Left hindlimb (tissue), 1 donor: ENCODE measurements at places on chromosomes 16 and 17.

DNA sequence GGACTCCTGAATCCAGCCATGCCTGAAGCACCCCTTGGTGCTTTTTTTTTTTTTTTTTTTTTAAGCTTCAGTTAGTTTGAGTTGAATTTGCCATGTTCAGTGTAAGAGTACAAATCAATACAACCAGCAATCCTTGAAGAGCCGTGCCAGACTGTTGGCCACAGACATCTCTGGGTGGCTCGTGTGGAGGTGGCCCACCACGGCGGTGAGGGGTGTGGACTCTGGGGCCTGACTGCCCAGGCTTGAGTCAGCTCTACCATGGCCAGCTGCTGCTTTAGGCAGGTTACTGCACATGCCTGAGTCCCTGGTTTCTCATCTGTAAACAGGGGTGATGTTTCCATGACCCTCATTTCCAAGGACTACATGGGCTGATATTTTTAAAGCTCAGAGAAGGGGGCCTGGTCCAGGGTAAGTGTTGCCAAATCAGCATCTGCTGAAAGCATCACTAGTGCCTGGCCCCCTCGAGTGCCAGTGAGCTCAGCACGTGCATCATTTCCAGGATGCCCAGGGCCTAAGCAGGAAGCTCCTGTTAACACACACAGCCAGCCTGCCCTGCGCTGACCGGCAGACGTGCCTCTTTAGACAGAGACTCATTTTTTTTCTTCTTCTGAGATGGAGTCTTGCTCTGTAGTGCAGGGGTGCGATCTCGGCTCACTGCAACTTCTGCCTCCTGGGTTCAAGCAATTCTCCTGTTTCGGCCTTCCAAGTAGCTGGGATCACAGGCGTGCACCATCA lies 90.1 kb downstream of the DNAH17 start:
- peak; percentile 30 for DNase-seq

DNA sequence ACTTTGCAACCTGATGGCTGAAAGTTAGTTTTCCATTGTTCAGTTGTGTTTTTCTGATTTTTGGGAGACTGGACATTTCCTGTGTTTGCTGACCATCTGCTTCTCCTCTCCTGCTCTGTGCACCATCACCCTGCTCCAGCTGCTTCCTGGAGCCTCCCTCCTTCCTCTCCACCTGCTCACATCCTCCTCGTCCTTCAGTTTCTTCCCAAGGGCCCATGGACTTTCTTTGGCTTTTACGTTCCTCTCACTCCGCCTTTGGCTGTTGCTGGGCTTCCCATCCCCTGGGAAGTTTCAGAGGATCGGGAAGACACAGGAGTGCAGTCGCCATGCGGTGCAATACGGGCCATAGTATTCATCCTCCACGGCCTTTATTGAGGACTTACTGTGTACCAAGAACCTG lies 61.6 kb downstream of the TNFRSF13B start:
- no peak for DNase-seq

DNA sequence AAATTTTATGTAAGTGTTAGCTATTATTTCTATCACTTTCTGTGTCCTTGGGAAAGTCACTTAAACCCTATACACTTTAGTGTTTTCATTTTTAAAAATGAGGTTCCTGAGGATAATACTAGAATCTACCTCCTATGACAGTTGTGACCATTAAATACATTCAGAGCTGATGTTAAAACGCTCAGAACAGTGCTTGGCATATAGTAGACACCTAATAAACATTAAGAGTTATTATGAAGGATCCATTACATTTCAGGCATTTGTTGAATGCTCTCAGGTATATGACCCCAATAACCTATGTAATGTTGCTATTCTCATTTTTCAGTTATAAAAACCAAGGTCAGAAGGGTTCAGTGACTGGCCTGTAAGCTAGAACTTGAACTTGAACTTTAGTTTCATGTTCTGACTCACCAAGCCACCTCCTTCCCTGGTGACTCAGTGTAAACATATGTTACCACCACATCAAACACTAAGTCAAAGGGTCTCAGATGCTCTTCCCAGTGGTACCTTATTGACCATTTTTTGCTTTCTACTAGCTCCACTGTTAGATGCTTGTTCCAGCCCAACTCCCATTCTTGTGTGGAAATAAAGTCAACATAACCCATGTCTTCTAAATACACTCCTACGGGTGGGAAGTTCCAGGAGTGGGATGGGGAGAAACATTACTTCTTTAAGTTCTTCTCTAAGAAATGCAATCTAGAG lies 47.6 kb downstream of the HSD17B2 start:
- no peak for DNase-seq

- DNase-seq: no peak
Observed at GRCh38 chr17:45184144-45184543, 22.5 kb downstream of the HEXIM2 start.

GRCh38 chr16:54703339-54703738 lies 227.3 kb upstream of the IRX5 start:
- DNase-seq: no peak

DNA sequence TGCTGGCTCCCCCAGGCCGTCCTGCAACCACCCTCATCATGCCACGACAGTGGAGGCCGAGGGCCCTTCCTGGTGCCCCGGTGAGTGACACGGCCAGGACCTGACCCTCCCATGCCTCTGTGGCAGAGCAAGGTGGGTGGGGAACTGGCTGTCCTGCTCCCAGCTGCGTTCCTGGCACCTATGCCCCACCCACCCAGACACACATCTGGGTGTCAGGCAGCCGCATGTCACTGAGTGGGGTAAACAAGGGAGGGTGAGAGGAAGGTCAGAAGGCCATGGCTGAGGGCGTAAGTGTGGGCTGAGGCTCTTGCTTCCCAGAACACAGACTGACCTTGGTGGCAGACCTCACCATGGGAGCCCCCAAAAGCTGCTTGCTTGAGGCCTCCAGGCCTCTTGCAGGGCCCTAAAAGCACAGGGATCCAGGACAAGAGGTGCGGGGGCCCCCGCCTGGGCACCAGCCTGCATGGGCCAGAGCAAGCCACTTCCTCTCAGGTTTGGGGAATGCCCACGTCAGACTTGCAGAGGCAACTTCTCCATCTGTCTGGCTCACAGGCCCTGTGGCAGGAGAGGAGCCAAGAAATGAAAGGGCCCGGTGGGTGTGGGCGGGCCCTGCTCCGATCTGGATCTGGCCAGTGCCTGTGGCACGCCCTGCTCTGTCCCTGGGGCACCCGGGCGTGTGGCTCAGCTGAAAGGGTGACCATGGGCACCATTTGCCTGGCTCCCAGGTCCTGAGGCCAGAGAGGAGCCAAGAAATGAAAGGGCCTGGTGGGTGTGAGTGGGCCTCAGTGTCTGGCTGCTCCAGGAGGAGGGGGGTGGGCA lies 3.9 kb upstream of the CCDC57 start:
- DNase-seq: no peak

DNA sequence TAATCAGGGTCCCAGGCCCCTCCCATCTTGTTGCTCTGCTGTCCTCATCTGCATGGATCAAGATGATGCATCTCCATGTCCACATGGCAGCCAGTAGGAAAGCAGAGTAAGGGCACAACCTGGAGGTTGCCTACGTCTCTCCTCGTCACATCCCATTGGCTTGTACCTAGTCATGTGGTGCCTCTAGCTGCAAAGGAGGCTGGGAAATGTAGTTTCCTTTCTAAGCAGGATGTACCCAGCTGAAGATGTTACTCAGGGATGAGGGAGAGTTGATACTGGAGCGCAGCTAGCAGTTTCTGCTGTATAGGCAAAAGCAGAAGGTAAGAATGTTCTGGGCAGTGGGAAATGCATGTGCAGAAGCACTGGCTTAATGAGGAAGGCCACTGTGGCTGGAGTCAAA lies 20.8 kb downstream of the ABCC1 start:
- DNase-seq: no peak

DNA sequence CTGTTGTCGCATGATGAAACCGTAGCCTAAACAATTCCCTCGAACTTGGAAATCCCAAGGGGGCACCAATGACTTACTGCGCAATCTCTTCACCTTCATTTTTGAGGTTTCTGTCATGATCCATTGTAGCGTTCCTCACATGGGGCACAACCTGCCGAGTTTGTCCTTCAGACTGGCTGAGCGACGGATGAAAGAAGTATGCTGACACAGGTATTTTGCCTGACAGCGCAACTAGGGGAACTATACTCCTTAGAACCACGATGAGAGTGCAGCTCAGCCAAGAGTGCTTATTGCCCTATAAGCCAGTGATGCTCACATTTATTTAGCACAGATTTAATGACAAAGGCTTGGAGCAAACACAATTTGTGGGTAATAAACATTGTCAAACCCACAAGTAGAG lies 106.3 kb upstream of the ZNF267 start:
- no peak for DNase-seq

DNA sequence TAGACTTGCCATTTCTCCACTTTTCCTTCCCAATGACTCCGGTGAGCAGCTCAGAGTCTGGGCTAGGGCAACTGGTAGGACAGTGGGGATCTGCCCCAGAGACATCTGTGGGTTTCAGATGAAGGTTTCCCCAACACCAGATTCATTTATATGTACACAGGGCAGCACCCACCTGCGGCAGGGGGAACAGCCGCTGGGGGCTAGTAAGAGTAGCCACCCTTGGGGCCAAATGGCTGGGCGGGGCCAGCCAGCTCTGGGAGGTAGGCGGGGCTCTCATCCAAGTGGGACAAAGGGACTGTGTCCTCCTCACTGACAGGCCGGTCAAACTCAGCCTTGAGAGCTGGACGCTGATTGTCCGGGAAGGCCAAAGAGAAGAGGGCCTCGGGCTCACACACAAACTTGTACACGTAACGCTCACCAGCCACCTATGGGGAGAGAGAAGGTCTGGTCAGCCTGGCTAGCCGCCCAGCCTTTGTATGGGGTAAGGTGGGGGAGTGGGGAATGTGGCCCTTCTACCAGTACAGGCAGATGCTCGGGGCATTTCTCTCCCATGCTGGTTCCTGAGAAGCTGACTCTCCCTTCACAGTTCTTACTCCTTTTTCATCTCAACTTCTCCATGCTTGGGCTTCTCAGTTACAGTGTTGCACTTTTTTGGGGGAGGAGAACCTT lies 17.7 kb downstream of the ETV4 start:
- no peak for DNase-seq

DNA sequence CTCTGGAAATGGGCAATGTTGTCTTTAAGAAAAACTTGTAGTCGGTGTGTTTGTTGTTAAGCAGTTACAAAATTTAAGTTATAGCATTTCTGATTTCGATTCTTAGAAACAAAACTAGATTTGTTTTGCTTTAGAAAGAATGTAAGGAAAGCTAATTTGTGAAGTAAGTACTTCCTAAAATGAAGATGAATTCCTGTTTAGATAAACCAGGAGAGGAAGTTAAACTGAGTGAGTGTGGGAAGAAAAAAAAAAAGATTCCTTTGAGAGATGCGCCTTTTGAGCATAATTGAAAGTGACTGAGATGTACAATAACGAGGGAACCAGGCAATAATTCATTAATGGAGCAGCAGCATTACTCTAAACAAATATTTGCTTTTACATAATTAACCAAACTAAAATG lies 52.4 kb upstream of the ALOX12 start:
- DNase-seq: no peak

DNA sequence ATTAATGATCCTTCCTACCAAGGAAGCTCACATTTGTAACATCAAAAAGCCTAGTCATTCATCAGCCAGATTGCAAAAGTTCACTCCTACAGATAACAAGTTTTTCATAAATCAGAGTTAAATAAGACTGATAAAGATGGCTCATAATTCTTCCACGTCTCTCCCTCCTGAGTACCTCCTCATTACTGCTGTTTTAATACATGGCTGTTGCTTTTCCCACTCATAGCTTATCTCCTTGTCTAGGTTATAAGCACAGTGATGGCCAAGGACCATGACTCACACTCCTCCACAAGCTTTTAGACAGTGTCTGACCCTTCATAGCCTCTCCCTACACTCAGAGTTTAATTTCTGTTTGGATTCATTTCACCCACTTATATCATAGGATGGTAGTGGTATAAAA lies 100.9 kb upstream of the MON1B start:
- no peak for DNase-seq

DNA sequence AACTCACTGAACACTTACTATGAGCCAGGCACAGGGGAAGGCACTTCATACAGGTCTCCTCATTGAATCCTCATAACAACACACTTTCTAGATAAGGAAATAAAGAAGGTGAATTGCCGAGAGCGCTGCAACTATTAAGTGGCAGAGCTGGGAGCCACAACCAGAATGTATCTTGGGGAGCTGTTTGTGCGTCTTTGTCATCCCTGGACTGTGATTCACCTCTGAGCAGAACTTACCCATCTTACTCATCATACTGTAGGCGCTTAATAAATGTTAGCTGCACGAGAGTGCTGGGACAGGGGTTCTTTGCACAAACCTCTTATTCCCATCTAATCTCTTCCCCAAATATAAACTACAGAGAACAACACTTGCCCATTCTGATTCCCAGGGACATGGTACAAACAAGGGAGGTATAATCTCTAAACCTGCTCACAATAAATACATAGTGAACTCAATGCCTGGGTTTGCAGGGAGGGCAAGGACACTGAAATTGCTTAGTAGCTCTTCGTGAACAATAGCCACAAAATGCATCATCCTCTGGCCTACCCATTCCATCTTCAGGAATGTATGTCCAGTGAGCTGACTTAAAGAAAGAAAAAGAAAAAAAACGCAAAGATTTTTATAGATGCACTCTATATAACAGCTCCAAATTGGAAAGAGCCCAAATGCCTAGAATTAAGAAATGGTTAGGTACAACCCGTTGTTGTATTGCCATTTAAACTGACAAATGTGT lies 43.0 kb downstream of the MYO18A start:
- DNase-seq: no peak

- no peak for DNase-seq
Observed at GRCh38 chr16:79257953-79258490, 342.5 kb downstream of the MAF start.

DNA sequence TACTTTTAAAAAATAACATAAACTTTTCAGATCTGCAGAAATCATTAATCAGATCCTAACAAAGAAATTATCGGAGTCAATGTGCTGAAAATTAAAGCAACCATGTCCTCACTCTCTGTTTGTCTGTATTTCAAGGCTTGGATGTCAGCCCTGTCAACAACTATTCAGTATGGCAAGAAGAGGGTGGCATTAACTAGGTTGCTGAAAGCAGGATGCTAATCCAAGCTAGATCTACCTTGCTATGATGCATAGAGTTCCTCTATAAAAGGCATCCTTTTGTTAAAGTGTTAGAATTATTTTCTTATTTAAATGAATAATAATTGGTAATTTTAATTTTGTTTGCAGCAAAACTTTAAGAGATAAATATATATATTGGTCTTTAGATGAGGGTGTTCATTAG lies 800.8 kb downstream of the CDH11 start:
- no peak for DNase-seq

- DNase-seq: no peak
Observed at GRCh38 chr17:49525831-49526741, 31.0 kb downstream of the NGFR start.

GRCh38 chr17:18980682-18981334 lies 23.8 kb downstream of the FAM83G start:
- no peak for DNase-seq

- no peak for DNase-seq
Observed at GRCh38 chr17:427327-427726, 74.7 kb upstream of the RPH3AL start.
